NT2/D1 (cell line): ENCODE measurements at places on chromosomes 12 and 14.

DNA sequence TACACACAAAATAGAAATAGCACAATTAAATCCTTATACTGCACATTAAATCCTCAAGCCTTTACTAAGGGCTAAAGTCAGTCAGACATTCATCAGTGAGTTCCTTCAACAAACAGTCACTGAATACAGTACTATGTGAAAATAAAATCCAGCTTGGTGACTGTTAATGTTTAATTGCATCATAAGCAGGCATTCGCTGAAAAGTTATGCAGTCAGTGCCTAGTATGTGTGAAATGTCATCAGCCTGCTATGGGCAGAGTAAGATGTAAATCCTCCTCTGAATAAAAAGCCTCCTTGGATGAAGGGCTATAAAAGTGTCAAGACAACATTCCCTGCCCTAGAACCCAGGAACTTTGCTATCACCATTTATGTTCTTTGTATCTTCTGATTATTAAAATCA lies 116.4 kb downstream of the PRICKLE1 start:
- DNase-seq: no peak

- DNase-seq: no peak
Measured at GRCh38 chr14:21083565-21084325, 13.6 kb downstream of the ARHGEF40 start.

DNA sequence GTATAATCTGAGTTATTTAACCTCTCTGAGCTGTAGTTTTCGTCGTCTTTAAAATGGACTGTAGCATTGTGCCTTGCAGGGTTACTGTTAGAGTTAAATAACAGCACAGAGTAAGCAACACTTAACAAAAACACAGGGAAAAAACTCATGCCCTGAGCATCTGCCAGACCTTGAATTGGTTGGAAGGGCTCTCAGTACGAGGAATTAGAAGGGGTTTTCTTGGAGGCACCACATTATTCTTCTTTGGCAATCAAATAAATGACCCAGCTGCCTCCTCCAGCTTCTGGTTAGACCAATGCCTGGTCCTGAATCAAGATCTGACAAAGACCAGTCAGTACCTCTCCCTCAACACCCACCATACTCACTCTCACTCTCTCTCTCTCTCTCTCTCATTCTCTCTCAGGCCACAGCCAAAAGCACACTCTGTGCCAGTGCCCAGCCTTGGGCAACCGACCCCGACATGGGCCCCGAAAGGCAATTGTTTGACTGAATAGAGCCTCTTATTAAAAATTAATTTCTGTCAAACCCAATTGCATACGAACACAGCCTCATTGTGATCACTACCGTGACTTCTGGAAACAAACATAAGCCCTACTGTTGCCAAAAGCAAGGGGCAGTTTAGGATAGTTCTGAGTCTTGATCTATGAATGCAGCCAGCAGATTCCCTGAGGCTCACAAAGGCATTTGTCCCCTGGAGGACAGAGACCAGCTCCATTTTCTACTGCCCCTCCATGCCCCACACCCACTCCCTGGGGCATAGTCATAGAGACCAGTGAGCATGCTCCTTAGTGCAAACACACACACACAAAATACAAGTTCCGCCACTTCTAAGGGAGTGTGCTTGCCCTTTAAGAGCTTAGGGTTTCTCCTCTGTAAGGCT lies 23.9 kb downstream of the DUSP6 start:
- DNase-seq: no peak

DNA sequence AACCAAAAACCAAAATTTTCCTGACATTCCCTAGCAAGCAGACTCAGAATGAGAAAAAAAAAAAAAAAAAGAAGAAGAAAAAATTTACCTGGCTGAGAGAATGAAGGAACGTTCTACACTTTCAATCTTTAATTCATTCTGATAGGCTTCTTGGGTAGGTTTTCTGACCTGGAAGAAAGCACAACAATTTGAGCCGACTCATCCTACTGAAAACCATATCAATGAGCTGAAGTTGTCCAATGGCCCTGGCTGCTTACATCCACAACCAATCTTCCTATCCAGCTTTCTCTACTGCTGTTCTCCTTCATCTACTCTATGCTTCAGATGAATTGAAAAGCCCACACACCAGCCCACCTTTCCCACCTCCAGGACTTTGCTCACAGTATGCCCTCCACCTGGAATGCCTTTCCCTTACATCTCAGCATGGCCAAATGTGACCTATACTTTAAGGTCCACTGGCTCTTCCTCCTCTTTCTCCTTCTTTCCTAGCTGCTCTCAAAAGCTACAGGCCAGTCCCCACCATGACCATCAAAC lies 31.6 kb upstream of the NR2C1 start:
- DNase-seq: no peak

DNA sequence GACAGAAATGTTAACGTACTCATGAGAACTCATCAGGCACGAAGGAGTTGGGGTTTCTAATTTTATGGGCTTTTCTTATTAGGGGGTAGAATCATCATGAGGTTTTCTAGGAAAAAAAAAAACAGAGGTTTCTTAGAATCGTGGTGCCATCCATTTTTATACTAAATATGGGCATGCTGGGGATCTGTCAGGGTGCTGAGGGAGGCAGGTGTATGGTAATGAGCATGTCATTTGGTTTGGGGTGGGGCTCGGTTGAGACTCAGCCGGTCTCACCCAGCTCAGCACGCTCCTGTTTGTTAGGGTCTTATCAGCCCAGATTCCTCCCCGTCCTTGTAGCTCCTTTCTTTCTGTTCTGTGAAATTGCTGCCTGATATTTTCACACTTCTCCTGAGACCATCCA lies 98.2 kb downstream of the DICER1 start:
- no peak for DNase-seq

DNA sequence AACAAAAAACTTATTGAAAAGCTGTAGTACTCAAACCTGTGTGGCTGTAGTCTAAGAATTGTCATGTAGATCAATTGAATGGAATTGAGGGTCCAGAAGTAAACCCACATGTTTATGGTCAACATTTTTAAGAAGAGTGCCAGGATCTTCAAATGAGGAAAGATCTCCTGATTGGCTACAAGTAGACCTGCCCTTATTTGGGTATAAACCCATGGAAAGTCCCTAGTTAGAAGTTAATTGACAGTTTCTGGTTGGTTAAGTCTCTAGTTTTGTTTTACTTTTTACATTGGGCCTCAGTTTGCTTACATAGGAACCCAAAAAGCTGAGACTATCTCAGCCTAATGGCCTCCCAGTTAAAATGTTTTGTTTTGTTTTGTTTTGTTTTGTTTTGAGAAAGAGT lies 91.9 kb upstream of the RESF1 start:
- DNase-seq: no peak

GRCh38 chr12:3257411-3257810 lies 180.2 kb downstream of the TSPAN9 start:
- DNase-seq: peak; percentile 44

DNA sequence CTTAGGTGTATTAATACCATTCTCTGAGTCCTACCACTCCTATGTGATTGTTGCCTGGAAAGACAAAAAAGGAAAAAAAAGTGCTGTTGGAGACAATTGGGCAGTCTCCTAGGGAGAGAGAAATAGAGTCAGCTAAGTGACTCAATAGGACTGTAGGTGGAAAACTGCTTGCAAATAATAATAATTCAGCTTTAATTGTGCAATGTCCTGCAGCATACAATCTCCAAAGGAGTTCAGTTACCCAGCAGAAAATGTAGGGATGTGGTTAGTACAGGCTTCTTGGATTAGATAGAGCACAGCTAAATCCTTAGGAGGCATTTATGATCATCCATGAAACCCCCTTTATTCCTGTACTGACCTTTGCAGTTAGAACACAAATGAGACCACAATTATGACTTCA lies 3.0 kb upstream of the SRSF9 start:
- DNase-seq: no peak

- no peak for DNase-seq
Measured at GRCh38 chr12:132284827-132285741, 44.3 kb downstream of the GALNT9 start.

DNA sequence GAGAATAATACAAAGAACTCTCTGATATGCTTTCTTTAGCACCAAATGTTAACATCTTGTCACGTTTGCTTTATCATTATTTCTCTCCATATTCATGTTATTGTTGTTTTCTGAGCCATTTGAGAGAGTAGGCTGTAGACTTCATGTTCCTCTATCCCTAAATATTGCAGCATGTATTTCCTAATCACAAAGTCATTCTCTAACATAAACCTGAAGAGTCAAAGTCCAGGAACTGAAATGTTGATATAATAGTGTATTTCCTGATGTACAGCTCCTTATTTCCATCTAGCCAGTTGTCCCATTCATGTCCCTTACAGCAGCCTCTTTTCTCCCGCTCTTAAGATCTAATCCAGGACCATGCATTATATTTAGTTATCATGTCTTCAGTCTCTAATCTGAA lies 72.8 kb downstream of the SPATS2 start:
- DNase-seq: no peak

DNA sequence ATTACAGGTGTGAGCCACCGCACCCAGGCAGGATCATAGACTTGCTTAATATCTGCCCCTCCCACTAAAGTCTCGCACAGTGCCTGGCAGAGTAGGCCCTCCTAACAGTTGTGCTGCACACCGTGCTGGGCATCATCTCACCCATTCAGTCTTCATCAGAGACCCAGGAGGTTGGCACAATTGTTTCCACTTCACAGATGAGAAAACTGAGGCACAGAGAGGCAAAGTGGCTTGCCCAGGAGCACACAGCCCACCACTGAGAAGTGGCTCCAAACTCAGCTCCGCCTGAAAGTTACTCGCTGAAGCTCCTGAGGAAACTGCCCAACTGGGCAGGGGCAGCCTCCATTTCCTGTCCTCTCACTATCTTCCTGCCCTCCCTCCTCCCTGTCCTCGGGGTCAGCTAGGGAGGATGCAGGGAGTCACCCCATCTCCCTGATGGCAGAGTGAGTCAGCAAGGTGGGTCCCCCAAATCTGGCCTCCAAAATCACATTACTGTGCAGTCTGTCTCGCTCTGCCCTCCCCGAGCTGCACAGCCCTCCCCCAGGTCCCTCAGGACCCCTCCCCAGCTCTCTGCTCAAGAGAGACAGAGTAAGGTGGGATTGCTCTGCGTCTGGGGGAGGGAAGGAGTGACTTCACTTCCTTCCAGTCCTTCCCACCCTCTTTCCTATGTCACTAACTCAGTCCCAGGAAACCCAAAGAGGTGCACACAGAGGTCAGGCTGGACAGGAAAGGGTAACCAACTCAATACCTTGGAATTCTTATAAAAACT lies 5.7 kb downstream of the SLC8B1 start:
- no peak for DNase-seq

- DNase-seq: no peak
Measured at GRCh38 chr12:104866291-104866690, 91.8 kb downstream of the SLC41A2 start.

GRCh38 chr12:114476159-114476558 lies 70.2 kb upstream of the TBX5 start:
- DNase-seq: no peak

- DNase-seq: no peak
Measured at GRCh38 chr12:1882850-1883470, 35.5 kb downstream of the CACNA2D4 start.

GRCh38 chr14:74959596-74960180 lies 4.3 kb upstream of the PGF start:
- no peak for DNase-seq

DNA sequence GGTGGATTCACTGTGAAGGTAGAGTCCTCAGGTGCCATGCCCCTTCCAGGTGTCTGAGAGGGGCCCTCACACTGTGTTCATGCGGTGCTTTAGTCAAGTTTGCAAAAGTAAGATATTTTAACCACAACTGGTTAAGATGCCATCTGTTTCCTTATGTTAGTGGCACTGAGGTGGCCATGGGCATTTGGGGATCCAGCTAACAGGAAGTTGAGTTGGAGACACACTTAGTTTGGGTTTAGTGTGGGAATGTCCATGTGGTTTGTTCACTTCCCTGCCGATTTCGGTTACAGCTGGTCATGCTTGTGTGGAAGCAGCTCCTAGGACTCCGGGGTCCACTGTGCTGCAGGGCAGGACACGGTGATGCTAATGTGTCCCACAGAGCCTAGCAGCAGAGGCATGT lies 17.3 kb upstream of the ABHD12B start:
- DNase-seq: no peak

- no peak for DNase-seq
Measured at GRCh38 chr12:71652656-71653055, 11.0 kb downstream of the ZFC3H1 start.

- no peak for DNase-seq
Measured at GRCh38 chr12:124130691-124131591, 157.9 kb downstream of the ZNF664 start.

- no peak for DNase-seq
Measured at GRCh38 chr14:48401321-48401720, 725.9 kb upstream of the MDGA2 start.

DNA sequence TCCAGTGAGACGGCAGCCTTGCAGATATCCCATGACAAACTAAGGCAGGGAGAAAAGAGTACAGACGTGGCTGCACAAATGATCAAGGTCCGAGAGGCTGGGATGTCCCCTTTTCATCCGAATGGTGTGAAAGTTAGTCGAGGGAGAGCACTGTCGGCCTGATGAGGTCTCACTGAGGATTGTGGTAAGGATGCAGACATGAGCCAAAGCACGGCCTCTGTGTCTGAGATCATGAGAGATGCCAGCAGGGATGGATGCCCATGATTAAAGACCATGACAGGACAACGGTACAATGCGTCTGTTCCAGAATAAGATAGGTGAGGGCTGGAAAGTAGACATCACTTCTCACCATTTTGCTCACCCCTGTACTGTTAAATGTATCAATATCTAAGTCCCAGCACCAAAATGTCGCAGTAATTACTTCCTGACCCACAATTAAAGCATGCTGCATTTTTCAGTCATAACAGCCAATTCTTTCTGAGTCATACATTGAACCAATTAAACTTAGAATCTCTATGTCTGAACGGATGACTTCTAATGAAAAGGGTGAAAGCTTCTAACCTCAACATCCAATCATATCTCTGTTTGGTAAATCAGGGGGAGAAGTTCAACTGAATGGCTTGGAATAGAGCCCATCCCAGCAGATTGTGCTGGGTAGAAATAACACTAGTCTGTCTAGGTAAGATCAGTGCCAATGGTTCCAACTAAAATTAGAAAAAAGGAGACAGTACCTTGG lies 249.6 kb upstream of the SOX5 start:
- no peak for DNase-seq

DNA sequence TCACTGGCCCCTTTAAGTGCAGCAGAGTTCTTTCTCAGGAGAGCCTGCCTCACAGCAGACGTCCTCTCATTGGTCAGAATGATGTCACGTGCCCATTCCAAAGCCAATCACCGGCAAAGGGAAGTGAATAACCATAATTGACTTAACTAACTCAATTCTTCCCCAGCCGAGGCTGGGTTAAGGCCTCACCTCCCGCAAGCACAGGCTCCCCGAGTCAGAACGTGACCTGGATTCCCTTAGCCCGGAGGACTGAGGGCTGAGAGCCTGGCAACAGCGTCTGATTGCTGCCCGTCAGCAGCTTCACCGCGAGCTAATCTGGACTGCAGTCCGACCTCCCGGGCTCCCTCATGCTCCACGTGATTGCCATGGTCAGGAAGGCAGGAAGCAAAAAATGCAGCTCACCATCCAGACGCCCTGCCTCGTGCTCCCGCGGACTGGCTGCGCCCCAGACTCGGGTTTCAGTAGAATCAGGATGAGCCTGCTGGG lies 92.1 kb upstream of the FZD10 start:
- no peak for DNase-seq

GRCh38 chr14:51445001-51445390 lies 204.9 kb downstream of the TMX1 start:
- DNase-seq: no peak

- DNase-seq: no peak
Measured at GRCh38 chr14:39447175-39447661, 15.0 kb upstream of the FBXO33 start.

- DNase-seq: no peak
Measured at GRCh38 chr14:104435147-104436046, 144.2 kb upstream of the C14orf180 start.

- no peak for DNase-seq
Measured at GRCh38 chr12:117857632-117858612, 110.9 kb downstream of the KSR2 start.
